ENCODE measurements at places on chromosomes 16 and 17. TPM values are rescaled to one million over a fixed set of nuclear protein-coding genes. Genes with fewer than 3 reads are reported as not detected.

DNA sequence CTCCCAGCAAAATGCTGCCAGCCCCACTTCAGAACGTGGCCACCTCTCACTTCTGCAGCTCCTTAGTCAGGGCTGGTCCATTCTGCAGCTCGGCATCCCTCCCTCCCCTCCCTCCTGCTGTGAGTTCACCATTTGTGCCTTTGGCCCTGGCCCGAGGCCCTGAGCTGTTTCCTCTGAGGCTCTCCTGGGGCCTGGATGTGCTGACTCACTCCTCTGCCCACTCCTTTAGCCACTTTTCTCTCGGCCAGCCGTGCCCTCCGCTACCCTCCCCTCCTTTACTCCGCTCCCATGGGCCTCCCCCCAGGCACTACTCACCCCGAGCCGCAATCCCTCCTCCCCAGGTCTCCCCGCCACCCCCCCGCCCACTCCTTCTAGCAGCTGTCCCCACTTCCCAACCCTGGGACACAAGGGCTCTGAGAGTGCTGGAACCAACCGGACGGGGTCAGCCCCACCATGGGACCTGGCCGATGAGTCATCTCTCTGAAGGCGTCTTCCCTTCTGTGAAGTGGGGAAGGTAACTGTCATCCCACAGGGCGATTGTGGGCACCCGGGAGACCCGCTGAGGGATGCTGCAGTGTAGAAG lies 11.5 kb downstream of the KCNG4 start:
- DNase-seq: peak; percentile 88

DNA sequence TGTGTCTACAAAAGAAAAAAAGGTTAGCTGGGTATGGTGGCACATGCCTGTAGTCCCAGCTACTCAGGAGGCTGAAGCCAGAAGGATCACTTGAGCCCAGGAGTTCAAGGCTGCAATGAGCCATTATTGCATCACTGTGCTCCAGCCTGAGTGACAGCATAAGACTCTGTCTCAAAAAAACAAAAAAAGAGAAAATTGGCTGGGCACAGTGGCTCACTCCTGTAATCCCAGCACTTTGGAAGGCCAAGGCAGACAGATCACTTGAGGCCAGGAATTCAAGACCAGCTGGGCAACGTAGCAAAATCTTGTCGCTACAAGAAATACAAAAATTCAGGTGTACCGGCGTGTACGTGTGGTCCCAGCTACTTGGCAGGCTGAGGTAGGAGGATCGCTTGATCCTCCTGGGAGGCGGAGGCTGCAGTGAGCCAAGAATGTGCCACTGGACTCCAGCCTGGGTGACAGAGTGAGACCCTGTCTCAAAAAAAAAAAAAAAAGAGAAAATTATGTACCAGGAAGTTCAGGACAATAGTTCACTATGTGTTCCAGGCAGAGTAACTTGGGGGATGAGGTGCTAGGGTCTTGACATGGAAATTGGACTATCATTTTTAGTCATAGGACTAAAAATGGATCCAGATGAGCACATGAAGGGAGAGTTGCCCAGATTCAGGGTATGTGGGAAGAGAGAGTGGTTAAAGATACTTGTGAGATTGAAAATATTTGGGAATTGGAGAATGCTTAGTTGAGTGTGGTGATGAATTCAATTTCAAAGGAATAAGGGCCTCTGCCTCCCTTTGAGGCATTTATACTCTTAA lies 11.0 kb downstream of the ALDH3A2 start:
- DNase-seq: no peak

RAMP2 gene
- 63.9 TPM for polyA plus RNA-seq

MYH13 gene
- polyA plus RNA-seq: 0.93 TPM

OR3A1 gene
- not detected for polyA plus RNA-seq

DNA sequence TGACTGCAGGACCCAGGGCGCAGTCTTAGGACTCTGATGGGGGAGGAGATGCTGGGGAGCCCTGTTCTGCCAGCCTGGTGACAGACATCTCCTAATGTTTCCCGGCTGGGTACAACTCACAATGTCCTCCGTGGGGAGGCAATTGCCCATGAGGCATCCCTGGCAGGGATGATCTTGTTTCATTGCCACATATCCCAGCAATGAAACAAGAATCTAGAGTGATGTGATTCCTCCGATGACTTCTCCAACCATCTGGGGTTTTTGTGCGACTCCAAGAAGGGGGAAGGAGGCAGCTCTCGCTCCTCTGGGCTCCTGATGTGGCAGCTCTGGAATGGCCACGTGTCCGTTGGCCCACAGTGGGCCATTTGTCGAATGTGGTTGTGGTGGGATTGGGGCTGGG lies 255.8 kb downstream of the SEC14L1 start:
- no peak for DNase-seq

NUPR1 gene
- polyA plus RNA-seq: 56.7 TPM

Measured in muscle of leg (tissue), 16 donors.